ENCODE measurements at places on chromosomes 2 and 18.

DNA sequence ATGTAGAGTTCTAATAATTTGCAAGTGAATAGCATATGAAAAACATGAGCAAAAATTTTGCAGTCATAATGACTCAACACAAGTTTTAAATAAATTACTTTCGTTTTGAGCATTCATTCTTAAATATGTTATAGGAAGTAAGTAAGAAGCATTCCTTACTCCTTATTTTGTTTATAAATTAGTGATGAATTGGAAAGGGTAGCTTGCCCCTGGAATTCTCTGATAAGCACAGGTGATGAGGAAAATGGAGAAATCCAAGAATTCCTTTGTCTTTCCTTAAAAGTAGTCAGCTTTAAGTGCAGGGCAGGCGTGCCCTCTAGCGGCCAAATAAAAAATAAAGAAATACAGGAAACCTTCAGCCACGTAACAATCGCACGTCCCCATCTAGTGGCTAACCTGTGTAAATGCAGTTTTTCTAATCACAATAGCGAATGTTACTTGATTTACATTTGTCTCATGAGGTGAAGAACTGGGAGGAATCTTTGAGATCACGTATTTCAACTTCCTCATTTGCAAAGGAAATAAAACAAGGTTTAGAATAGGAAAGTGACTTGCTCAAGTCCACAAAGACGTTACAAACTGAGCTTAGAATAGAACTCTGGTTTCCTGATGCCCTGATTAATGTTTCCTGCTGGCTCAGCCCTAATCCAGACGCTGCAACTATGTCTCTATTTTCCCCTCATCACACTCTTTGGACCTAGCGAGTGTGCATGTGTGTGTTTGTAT is 47.2 kb upstream of the ZNG1B start:
- DNase-seq = no peak

- no peak for DNase-seq
These were observed 384.7 kb upstream of the ACVR2A start for GRCh38 chr2:147460155-147460554.

DNA sequence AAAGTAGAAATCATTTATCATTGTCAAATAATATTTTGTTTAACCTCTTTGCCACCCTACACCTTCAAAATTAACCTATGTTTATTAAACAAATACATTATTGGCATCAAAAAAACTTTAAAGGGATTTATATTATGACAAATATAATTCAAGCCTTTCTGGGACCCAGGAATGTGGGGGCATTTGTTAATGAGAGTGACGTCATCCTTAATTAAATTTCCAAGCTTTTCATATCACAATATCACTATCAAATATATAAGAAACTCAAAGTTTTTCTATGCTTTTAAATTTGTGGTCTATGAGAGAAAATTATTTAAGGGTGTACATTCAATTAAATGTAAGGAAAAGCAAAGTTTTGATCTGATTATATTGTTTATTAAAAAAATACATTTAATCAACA is 307.4 kb upstream of the POU3F3 start:
- no peak for DNase-seq

DNA sequence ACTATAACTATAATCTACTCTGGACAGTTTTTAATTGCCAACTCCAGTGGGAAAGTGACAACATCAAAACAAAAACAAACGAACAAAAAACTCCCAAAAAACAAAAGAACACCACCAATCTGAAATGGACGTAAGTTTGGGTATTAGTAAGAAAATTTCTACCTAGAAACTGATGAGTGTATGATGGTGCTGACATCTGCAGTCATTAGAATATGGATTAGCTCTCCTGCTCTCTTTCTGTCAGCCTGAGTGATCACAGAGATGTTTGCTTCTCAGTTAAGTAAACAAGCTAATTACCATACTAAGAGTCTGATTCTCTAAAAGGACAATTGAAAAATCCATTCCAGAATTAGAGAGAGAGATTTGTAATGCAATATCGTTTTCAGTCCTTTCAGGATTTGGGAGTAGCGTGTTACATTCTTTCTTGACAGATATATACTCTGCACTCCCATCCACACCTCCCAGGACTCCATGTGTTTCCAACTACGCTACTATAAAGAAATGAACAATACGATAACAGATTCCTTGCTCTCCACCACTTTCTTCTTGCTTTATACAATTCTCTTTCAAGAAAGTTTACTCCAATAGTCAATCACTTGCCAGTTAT is 1347.4 kb upstream of the PIK3C3 start:
- no peak for DNase-seq

DNA sequence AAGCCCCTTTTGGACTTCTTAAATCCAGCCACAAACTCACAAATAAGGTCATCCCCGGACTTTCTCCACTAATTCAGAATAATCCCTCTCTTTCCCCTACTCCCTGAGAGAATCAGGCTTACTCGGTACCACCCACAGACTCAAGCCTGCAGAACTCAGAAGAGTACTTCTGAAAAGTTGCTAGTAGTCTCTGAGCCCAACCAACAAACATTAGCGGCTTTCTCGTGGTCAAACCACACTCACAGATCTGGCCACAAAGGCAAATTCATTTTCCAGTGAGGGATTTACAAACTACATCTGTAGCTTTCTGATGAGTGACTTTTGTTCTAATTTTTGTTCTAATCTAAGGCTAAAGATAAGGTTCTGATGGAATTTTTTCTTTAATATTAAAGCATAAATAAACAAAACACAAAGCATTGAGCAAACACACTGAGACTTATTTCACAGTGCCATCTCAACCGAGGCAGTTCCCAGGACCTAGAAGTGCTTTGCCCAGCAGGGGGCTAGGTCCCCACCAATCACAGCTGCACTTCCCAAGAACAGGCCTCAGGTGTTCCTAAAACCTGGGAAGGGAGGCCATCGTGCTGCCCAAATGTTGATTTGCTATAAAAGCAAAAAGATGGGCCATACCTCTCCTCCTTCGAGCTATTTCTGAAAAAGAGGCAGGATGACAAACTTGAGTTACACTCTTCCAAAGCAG is 110.7 kb downstream of the COLEC12 start:
- no peak for DNase-seq

DNA sequence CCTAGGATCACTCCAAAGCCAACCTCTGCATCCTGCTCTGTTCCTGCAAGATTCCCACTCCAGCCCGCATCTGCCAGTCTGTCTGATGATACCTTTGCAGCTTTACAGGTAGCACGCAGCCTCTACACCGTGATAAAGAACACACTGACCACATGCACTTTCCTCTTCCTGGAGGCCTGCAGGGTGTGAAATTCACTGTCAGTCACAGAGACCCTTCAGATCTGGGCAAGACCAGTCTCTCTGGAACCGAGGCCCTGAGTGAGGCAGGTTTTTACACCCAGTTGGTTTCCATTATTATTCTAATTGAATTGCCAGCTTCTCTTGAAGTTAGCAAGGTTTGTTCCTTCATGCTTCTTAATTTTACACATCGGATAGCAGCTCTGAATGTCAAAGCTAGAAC is 30.5 kb upstream of the TWIST2 start:
- no peak for DNase-seq

- DNase-seq = no peak
These were observed 311.2 kb downstream of the CMPK2 start for GRCh38 chr2:6554466-6554865.

- DNase-seq = no peak
These were observed 132.2 kb upstream of the CXCR4 start for GRCh38 chr2:136250131-136250530.

- DNase-seq = no peak
These were observed 137.3 kb downstream of the TMEM131 start for GRCh38 chr2:97858442-97858841.

DNA sequence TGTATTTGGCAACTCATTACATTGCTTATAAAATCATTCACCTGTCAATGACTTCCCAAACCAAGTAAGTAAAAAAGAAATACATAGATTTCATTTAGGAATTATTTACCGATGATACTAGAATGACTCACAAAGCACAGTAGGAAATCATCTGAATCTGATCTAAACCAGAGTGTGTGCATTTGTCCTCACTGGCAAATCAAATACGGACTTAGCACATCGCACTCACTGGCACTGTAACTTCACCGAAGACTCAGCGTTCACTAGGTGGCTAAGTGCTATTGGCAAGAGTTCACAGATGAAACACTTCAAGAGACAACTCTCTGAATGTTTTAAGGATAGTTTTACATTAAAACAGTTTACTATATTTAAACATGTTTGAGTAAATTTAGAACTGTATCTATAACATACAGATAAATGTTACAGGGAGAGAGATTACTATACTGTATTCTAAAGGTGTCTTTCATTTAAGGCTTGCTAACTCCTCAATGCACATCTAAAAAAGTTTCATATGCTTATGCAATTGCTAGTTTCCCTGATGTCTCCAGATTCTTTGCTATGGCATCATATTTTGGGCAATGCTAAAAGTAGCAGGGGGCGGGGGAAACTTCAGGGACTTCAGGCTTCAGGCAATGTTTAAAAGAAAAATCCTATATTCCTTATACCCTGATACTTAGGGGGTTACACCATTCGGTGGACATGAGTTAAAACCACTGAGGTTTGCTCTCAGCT is 48.8 kb downstream of the STK39 start:
- DNase-seq = no peak

GRCh38 chr18:76923485-76924085 is 101.2 kb downstream of the ZNF236 start:
- DNase-seq = no peak

DNA sequence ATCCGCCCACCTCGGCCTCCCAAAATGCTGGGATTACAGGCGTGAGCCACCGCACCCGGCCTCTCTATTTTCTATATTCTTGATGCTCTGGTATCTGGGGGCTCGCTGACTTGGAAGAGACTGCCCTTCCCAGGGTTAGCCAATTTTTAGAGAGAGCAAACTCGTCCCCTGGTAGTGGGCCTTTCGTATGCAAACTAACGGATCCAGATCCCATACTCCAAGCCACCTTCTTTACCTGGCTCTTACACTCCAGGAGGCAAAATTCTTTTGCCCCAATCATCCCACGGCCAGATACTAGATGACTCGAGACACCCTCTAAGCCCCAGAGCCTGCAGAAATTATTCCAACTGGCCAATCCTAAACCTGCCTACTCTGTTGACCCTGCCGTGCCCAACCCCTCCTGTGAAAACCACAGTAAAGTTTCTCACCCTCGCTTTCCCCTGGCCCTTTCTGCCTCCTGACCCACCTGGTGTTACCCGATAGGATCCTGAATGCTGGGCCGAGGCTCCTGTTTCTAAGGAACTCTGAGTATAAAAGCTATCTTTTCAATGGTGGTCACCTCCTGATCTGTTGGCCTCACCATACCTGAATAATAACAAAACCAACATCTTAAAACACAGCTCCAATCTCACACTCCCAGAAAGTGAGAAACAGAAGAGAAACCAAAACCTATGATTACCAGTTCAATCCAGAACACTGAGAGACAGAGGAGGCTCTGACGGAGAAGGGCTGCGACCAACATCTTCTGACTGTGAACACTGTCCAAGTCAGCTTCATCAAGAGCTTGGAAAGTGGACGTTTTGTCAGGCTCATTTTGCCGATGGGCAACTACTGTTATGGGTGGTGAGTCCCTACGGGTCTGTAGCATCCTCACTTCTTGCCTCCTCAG is 57.6 kb upstream of the ZNF532 start:
- DNase-seq = no peak

DNA sequence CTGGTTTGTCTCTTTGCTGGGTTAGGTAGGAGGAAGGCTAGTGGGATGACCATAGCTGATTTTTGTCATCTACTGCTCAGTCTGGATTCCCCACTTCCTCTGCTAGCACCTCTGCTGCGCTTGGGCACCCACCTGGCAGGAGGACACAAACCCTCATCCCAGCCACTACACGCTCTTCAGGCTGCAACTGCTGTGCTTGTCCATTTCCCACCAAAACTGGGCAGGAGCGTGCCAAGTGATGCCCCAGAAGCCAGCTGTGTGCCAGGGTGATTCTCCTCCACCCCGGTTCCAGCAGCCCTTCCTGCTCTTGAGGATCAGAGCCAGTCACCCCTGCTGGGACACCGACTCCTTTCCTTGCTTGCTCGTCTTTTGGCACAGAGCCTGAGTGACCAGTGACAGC is 15.7 kb upstream of the PER2 start:
- no peak for DNase-seq

DNA sequence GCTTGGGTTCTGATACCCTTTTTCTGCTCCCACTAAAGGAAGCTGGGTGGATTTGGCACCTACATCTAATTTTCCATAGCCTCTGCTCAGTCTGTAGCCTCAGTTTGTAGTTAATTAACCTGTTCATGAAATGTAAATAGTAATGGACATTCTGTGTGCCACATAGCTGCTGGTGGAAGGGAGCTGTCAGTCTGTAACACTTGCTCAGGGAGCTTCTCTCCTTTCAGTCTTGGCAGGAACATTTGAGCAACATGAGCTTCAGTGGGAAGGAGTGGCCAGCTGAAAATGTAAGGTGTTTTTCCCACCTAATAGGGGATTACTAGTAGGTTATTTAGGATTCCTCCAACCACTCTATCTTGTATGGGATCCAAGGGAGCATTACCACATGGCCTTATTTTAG is 203.4 kb downstream of the ASXL3 start:
- DNase-seq = no peak
